ENCODE measurements at places on chromosomes 4 and X.

DNA sequence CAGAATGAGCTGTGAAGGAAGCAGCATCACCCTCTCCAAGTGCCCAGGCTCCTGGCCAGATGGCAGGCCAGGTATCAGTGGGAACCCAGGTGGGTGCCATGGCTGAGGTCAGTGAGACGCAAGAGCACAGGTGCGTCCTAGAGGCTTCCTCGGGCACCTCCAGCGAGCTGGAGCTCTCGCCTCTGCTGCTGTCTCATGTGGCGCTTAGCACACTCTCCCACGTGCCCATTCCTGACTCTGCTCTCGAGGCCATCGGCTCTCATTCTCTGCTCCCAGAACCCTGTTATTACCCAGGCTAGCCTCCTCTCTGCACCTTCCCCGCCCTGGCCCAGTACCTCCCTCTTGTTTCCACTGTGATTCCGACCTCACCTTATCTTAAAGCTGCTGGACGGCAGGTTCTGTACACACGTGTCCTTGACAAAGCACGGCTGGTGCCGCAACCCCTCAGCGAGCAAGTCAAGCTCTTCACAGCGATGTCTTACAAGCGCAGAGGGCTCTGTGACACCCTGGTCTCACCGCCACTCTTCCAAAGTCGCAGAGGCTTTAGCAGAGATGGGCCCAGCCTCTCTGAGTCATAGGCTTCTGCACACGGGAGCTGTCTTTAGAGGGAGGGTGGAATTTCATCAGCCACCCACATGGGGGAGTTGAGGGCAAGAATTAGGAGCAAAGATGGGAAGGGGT is 15.4 kb upstream of the MSANTD1 start:
- DNase-seq = no peak

- DNase-seq = no peak
Observed at GRCh38 chrX:12245650-12246645, 107.7 kb downstream of the FRMPD4 start.

GRCh38 chr4:15396157-15396800 is 31.6 kb upstream of the C1QTNF7 start:
- DNase-seq = peak; percentile 53

GRCh38 chrX:35104626-35105025 is 162.0 kb downstream of the FAM47B start:
- no peak for DNase-seq
